ENCODE measurements at places on chromosomes 4 and X.

DNA sequence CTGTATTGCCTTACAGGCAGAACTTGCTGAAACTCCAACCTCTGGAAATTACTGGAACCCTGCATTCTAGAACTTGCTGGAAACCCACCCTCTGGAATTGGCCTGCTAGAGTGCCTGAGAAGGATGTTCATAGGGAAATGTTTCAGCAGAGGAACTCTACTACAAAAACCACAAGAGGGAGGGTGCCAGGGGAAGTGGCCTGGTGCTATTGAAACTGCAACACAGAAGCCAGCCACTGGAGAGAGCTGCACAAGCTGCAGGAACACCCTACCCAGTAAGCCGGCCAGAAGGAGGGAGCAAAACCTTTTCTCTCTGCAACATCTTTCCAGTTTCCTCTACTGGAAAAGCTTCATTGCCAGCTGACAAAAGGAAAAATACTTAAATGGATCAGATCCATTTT is 2.5 kb upstream of the BRWD3 start:
- DNase-seq = peak; percentile 51

DNA sequence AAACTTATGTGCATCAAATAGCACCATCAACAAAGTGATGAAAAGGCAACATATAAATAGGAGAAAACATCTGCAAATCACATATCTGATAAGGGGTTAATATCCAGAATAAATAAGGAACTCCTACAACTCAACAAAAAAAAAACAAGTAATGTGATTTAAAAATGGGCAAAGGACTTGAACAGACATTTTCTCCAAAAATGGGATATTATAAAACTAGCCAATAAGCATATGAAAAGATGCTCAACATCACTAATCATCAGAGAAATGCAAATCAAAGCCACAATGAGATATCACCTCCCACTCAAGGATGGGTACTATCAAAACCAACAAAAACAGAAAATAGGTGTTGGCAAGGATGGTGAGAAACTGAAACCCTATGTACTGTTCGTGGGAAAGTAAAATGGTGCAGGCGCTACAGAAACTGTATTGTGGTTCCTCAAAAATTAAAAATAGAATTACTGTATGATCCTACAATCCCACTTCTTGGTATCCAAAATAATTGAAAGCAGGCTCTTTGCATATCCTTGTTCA is 2.4 kb downstream of the DNAJB14 start:
- DNase-seq = peak; percentile 49

GRCh38 chrX:106774981-106775380 is 27.5 kb upstream of the TBC1D8B start:
- DNase-seq = no peak

DNA sequence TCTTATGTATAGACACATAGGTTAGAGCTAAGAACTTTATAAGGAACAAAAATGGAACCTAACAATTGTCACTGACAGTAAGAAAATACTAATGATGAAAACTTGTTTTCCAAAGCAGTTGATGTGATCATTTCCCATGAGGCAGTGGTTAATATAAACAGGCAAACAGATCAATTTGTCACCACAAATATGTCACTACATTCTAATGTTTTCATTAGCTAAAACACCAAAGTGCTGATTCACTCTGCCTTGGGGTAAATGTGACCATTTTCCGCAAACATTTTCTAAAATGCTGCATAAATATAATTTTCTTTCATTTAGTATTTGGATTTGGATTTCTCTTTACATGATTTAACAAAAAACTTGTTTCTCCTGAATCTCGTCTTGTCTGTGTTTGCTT is 408.9 kb upstream of the CTSO start:
- DNase-seq = no peak

DNA sequence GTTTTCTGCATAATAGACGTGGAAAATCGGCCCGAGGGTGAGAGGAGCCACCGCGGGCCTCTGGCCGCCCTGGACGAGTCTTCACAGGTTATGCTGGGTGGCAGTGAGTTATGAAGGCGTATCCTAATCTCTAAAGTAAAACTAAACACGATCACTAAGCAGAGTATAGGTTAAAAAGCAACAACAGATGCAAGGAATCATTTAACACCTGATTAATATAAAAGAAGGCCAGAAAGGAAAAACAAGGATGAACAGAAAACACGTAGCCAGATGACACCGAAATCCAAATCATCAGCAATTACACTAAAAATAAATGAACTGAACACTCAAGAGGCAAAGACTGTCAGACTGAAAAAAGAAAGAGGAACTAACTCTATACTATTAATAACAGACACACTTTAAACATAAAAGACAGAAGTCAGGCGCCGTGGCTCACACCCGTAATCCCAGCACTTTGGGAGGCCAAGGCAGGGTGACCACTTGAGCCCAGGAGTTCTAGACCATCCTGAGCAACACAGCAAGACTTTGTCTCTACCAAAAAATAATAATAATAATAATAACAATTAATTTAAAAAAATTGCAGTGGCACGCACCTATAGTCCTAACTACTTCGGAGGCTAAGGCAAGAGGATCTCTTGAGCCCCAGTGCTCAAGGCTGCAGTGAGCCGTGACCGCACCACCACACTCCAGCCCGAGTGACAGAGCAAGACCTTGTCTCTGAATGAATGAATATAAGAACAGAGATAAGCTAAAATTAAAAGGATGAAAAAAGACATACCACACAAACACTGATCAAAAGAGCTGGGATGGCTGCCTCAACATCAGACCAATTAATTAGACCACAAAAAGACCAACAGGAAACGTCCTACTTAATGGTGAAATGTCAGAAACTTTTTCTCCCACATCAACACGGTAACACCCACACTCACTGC is 30.0 kb downstream of the CTBP1 start:
- DNase-seq = no peak

DNA sequence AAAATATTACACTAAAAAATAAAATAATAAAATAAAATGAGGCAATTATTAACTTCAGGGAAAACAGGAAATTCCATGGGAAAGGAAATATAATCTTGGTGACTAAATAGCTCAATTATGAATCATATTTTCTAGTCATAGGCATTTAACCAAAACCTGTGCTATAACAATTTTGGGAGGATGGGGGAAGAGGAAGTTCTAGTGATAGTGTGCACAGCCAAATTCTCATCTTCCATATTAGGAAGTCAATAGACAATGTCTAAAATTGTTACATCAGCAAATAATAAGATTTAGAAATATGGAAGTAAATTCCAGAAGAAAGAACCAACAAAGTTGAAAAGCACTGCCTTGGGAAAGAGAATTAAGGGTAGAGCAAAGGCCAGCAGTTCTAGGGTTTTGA is 2.8 kb downstream of the AWAT2 start:
- no peak for DNase-seq

DNA sequence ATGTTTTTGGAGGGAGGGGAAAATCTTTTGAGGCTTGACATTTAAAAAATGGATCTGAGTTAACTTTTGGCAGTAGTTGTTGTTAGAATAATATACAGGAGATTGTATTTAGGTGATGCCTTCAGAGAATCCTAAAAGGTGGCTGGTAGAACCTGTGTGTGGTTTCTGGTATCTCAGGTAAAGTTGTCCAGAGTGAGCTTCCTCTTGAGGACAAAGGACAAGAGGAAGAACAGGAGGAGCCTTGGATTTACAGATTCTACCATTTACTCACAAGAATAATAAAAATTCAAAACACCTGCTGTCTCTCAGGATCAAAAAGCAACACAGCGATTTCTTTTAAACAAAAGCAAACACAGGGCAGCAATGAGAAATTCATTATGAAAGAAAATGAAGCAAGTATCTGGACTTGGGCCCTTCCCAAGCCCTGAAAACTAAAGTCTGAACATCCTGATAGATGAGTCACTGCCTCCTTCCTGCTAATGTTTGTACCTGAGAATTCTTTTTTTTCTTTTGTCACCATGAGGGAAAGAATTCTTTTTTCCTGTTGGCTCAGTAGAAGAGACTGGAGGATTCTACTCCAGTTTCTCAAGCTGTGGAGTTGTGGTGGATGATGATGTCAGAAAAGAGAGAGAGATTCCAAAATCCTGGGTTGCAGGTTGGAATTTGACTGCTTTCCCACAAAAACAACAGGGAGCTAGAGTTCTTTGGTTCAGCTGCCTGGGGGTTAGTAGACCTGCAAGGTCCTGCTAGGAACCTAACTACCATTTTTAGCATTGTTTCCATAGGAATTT is 31.5 kb upstream of the RAPGEF2 start:
- DNase-seq = no peak

DNA sequence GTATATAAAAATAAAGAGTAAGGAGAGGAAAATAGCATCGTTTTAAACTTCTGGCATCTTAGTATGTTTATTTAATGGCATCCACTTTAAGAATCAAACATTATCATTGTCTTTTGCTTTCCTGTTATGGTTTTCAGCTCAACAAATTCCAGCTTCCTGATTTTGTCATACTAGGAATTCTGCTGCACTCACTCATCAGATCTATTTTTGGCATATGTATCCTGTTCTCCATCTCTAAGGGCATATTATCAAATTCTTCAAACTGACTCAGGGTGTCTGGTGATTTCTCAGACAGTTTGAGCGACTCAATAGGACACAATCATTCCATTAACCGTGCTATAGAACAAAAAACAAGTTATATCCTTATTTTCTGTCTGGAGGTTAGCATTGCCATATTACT is 248.5 kb upstream of the DIAPH2 start:
- DNase-seq = no peak

GRCh38 chr4:21467551-21467950 is 481.0 kb downstream of the KCNIP4 start:
- DNase-seq = no peak

GRCh38 chr4:169098969-169099690 is 89.1 kb upstream of the CBR4 start:
- no peak for DNase-seq

GRCh38 chrX:97328853-97329390 is 445.2 kb downstream of the RPA4 start:
- no peak for DNase-seq

DNA sequence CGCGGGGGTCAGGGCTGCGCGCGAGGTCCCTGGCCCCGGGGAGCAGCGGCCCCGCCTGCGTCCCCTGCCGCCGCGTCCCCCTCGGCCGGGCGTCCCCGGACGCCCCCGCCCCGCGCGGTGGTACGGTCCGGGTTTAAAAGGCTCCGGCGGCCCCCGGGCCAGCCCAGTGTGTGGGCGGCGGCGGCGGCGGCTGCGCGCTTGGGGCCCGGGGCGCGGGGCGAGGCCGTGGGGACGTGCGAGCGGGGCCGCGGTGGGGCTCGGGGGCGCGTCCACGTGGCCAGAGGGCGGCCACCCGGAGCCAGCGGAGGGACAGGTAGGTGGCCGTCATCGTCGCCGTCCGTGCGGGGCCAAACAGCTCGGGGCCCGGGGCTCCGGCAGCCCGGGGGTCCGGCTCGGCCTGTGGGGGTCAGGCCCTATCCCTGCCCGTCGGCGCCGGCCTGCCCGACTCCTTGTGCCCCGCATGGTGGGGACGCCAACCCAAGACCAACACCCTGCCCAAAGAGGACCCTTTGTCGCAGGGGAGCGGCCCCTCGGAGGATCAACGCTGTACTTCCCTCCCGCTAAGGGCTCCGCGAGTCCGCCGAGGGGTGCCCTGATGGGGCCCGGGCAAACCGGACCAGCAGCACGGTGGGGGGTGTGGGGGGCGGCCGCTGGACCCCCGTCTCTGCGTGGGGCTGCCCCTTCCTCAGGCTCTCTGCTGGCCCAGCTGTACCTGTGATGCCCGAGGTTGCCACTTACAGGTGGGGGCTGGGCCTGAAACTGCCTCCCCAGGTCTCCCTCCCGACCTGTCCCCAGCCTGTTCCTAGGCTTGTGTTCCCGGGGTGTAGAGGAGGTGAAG is at the start of gene PLXNA3:
Gene PLXNA3 (plus strand): TSS at position 166 of the 838 bp plus-strand sequence. CDS start 1,903 bp downstream, outside the sequence.
- DNase-seq = peak; percentile 57

GRCh38 chr4:157244348-157244747 is 23.8 kb downstream of the GRIA2 start:
- no peak for DNase-seq

GRCh38 chr4:15331930-15332329 is 95.9 kb upstream of the C1QTNF7 start:
- DNase-seq = no peak

DNA sequence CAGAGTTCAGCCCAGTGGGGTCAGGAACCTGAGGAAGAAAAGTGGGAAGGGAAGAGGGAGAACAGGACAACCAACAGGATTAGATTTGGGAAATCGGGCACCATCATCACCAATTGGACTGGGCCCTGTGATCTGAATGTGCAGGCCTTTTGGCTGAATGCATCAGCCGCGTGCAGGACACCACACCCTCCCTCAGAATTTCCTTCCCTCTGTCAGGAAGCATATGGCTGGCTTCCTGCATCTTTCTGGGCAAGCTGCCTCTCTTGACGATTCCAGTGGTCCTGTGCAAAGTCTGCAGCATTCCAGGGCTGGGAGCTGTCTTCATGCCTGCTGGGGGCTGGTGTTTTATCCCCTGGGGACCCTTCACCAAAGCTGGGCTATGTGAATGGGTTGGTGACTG is 16.4 kb downstream of the MAGEA4 start:
- no peak for DNase-seq

DNA sequence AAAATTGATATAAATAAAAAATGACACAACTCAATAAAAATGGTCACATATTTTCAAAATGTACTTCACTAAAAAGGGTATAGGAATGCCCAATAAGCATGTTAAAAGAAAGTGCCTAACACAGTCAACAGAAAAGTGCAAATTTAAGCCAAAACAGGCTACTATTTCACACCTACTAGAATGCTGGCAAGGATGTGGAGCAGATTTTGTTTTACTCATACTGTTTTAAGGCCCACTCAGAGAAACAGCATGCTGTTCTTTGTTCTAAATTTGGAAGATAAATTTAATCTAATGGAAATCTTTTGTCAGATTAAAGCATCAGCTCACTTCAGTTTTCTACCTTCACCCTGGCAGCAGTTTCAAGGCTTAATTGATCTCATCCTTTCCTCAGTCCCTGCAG is 576.8 kb upstream of the HS3ST1 start:
- DNase-seq = no peak

- DNase-seq = no peak
Measured at GRCh38 chrX:132918523-132918922, 39.9 kb downstream of the HS6ST2 start.

- no peak for DNase-seq
Measured at GRCh38 chr4:151689211-151689991, 71.4 kb downstream of the GATB start.

DNA sequence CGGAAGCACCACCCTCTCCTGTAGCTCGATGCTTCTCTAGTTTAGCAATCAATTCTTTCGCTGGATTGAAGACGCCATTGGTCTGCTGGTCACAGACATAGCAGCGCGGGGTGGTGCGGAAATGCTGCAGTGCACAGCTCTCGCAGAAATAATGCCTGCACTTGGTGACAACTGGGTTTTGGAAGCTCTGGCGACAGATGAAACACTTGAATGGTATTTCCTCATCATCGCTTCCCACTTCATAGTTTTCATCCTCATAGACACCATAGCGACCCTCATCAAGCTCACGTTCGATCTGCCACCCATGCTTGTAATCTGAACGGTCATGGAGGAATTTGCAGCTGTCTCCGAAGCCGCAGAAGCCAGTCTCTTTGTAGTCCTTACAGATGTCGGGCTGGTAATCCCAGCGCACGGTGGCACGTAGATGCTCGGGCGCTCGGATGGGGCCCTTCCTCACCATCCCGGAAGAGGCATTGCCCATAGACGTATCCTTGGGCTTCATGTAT is 854 bp downstream of the RNF113A start:
- DNase-seq = peak; percentile 48

Measured in activated CD4-positive, alpha-beta T cell treated with anti-CD3 and anti-CD28 coated beads, Interleukin-10, Interleukin-2, amounts not matched to agents 100 ng/mL and 50 ng/mL, durations not matched to agents 16 hours and 8 hours (primary cell).